Astrocyte of the spinal cord (primary cell): ENCODE measurements at places on chromosomes 7 and 10.

- DNase-seq = peak; percentile 82
These were observed 11.7 kb upstream of the CPA4 start for GRCh38 chr7:130281260-130281659.

GRCh38 chr7:27346531-27347275, 104.1 kb downstream of the EVX1 start:
- peak; percentile 72 for DNase-seq

- peak; percentile 5 for DNase-seq
These were observed 66.4 kb downstream of the ASAH2B start for GRCh38 chr10:50805981-50806622.

DNA sequence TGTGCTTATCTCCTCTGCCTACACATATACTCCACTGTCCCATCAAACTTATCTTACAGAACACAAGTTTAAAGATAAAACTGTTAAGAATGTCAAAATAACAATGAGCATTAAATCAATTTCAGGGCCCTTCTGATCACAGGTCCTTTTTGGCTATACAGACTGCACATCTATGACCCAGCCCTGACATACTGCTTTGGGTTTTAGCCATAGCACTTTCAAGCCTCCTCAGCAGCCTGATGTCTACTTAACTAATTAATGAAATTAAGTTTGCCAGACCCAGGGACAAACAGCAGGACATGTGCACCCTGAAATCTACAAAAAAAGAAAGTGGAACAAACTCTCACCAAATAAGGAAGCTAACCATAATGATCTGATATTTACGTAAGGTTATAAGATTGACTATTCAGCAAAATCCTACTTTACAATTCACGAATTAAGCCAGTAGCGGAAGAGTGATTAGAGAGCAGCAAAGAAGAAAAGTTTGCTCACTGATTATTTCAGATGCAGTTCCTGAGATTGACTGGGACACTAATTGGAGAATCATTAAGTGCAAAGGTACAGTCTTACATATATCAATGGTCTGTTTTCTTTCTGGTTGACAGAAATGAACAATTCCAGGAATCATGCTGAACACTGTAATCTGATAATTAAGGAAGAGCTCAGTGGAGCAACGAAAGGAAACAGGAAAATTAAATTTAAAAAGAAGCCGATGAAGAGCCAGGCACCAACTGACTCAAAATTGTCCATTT, 669.3 kb upstream of the LRRN3 start:
- DNase-seq = no peak

DNA sequence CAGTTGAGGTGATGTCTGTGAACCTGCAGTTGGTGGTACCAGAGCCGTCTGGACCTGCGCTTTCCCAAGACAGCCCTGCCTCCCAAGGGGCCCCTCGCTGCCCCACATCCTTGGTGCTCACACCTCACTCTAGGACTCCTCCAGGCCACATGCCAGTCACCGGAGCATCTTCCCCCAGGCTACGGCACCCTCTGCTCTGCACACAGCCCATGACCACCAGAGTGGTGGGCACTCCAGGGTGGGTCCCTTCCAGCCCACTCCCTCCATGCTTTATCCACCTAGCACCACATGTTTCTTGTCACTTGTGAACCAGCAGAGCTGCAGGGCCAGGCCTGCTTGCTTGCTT, 183.7 kb upstream of the SH2B2 start:
- no peak for DNase-seq

DNA sequence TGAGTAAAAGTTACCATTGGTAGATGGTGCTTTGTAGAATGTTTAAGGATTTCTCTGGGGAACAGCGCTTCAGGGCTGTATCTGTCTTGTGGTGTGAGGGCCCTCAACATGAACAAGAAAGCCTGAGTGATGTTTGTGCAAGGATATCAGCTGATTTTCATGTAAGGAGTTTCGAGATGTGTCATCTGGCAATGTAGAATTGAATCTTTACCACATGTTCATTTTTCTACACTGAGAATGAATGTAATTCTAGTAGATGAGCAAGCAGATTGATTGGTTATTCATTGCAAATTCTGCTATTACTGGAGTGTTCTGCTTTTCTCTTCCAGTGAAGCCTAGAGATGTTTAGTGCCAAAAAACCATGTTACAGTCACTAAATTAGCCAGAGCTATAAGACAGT, 87.7 kb downstream of the ST7 start:
- DNase-seq = peak; percentile 58

- DNase-seq = no peak
These were observed 23.5 kb upstream of the SAMD9L start for GRCh38 chr7:93171606-93172226.
